ENCODE measurements at places on chromosomes 12 and 14.

- DNase-seq: no peak
These were observed 312.4 kb downstream of the RPAP3 start for GRCh38 chr12:47393403-47393790.

GRCh38 chr14:80136358-80136757 is 74.9 kb downstream of the DIO2 start:
- no peak for DNase-seq

DNA sequence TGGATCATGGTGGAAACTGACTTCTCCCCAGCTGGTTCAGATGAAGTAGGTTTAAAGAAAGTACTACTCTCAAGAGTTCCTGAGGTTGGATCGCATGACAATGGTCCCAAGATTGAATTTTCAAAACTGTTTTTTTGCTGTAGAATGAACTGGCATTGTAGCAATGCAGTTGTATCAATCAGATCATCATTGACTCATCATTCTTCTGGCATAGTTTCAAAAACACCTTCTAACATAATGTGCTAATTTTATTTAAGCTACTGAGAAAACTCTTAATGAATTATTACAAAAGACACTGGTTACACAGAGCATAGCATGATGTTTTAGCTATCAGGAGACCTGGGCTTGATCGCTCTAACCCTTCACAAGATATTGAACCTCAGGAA is 384.5 kb upstream of the DCN start:
- no peak for DNase-seq

DNA sequence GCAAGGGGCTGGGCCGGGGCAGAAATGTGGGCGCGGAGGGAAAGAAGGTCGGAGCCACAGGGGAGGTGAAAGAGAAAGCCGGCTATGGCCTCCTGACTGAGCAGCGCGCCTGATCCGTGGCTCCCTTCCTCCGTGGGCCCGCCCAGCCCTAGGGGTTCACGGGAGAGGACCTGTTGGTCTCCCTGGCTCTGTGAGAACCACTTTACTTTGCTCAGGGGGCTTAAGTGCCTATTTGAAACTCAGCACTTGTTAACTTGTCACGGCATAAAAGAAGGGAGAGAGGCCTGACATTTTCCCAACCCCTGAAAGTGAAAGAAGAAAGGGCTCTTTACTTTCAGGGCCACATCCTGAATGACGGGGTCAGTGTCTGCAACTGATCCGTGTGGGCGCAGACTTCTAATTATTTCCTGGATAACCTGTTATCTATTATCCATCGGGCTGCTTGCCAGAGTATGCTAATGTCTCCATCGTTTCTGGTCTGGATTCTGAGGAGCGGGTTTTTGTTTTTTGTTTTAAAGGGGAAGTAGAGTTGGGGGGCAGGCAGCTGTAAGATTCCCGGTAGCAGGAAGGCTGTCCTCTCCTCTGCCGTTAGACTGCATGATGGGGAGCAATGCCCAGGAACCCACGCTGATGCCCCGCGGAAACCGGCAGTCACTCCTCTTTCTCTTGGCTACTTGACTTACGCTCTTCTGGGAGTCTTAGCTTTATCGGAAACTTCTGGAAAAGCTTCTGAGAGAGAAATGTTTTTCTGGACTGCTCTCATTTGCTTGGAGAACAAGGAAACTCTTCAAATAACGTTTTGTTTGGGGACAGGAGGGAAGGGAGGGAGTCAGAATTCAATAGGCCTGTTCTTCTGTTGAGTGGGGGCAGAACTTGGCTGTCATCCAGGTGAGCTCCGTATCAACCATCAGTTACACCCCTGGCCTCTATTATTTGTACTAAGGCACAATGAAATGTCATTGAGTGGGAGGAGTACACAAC is 127.7 kb upstream of the MAX start:
- DNase-seq: no peak

DNA sequence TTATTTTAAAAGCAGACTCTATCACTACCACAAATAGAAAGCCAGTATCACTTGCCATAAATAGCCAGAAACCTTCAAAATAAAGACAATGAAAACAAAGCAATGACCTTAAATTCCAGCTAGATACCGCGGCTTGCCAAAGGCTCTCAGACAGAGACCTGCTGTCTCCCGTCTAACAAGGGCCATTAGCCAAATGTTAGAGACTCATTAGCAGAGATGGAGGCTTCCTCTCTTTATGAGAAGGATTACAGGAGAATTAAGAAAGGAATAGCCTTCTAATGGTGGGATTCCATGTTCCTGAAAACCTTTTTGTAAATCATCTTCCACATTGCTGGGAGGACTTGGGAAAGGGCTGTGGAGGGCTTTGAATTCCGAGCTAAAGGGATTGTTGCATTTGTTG is 206.7 kb downstream of the AACS start:
- no peak for DNase-seq

DNA sequence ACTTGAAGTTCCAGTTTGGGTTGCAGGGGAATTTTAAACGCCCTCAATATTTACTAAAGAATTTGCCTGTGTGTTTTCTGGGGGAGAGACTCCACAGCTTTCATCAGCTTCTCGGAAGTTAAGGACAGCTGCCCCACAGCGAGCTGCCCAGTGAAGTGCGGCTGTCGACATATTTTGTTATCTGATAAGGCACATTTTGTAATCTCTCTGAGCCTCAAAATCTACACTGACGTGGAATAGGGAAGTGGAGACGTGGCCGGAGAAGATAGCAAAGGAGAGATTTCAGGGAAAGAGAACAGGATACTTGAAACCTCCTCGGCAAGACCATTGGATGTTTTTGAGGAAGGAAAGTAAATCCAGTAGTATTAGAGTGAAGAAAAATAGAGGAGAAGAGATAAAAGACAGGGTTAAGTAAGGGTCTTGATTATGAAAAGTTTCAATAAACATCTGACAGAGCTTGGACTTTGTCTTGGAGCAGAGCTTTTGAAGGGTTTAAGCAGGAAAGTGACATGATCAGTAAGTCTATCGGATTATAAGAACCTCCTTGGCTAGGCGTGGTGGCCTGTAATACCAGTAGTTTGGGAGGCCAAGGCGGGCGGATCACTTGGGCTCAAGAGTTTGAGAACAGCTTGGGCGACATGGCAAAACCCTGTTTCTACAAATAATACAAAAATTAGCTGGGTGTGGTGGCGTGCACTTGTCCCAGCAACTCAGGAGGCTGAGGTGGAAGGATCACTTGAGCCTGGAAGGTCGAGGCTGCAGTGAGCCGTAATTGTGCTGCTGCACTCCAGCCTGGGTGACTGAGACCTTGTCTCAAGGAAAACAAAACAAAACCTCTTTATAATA is 1.1 kb downstream of the POLR3B start:
- DNase-seq: no peak

- no peak for DNase-seq
These were observed 77.9 kb upstream of the HOXC13 start for GRCh38 chr12:53860426-53861345.

GRCh38 chr14:83709116-83709515 is 1820.8 kb upstream of the FLRT2 start:
- DNase-seq: no peak

DNA sequence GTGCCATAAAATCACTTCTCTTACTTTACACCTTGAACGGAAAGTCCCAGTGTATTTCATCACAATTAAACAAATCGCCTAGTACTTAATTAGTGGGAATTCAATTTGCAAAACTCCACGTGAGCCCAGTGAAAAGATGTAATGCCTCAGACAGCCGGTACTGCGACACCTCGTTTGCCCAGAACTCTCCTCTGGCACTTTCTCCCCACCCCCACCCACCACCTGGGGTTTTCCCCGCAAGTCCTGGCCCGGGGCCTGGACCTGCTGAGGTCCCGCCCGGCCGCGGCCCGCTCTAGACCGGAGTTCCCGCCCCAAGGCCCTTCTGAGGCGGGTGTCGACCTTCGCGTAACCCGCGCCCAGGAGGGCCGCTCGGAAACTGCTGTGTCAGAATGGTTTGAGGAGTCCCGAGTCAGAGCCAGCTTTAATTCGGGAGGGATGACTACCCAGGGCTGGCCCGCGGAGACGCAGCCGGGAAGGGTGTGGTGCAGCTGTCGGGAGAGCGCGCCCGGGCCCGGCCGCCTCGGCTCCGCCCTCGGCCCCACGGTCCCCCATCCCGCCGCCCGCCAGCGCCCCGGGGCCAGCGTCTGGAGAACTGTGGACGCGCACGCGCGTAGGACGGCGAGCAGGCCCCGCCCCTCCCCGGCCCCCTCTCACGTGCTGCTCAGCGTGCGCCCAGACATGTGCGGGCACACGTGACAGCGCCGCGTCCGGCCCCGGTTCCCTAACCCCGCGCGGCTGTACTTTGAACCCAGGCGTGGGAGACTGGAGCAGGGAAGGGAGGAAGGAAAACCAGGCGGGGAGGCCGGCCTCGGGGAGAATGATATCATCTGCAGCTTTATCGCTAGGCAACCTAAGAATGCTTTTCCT is 10.8 kb downstream of the BHLHE41 start:
- DNase-seq: peak; percentile 65

DNA sequence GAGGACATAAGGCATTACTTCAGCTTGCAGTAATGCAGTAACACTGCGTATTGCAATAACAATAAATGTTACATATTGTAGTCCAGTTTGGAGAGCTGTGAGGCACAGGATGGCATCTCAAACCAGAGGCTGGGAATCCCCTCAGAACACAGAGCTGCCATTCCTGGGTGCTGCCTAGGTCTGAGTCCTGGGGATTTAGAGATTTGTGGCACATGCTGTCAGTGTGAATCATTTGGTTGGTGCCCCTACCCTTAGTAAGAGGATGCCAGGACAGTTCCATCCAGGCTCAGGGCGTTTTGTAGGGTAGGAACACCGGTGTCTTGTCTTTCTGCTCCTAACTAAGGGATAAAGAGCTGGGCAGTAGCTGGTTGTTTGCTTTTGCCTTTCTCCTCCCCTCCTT is 22.5 kb downstream of the ZFHX2 start:
- DNase-seq: no peak

GRCh38 chr14:102507081-102507856 is 2.3 kb downstream of the ANKRD9 start:
- DNase-seq: no peak

DNA sequence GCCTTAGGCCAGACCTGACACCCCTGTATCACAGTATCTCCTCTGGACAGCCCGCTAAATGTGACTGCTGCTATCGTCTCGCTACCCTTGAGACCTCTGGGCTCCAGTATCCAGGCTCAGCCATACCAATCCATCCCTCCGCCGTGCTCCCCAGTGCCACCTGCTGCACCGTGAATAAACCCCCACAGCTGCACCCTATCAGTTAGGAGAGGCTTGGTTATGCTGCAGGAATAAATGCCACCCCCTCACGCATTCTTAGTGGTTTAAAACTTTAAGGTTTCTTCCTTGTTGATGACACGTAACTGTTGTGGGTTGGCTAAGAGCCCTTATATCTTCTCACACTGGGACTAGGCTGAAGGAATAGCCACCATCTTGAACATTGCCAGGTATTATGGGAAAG is 12.1 kb downstream of the CCDC63 start:
- no peak for DNase-seq

DNA sequence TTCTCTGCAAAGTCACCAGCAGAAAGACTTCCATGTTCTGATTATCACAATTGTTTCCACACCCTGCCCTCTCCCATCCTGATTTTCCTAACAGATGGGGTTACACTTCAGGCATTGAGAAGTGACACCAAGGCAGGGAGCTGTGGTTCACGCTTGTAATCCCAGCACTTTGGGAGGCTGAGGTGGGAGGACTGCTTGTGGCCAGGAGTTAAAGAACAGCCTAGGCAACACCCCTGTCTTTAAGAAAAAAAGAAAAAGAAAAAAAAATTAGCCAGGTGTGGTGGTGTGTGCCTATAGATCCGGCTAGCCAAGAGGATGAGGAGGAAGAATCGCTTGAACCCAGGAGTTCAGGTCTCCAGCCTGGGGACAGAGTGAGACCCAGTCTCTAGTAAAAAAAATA is 5.2 kb downstream of the PPP1CC start:
- no peak for DNase-seq

DNA sequence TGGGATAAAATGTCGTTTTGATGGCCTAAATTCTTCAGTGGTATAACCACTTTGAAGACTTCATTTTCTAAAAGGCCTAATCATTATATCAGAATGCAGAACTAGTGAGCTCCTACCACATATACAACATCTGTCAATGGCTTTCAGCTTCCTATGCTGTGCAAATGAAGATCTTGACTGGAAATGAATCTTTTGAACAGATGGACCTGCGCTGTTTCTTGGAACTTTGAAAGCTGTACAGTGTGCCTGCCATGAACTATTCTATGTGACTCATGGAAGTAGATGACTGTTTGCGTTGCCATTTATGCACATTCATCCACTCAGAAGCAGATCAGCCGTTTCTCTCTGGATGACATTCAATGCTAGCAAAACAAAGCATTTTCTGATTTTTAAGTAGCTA is 542.2 kb upstream of the USP15 start:
- no peak for DNase-seq

DNA sequence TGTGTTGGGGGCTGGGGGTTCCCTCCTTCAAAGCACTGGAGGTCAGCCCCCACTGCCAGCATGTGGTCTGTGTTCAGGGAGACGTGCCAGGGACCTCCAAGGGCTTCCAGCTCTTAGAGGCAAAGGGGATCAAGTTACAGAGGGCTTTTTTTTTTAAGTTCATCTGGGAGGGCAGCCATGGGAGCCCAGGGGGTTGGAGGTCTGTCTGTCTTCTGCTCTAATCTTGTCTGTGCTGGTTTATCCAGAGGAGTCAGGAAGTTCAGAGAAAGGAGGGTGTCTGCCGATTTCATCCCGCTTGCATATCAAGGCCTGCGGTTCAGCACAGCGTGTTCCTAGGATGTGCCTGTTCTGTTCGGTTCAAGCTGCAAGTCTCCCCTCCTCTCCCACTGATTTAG is 72.2 kb downstream of the TMEM132C start:
- DNase-seq: no peak

DNA sequence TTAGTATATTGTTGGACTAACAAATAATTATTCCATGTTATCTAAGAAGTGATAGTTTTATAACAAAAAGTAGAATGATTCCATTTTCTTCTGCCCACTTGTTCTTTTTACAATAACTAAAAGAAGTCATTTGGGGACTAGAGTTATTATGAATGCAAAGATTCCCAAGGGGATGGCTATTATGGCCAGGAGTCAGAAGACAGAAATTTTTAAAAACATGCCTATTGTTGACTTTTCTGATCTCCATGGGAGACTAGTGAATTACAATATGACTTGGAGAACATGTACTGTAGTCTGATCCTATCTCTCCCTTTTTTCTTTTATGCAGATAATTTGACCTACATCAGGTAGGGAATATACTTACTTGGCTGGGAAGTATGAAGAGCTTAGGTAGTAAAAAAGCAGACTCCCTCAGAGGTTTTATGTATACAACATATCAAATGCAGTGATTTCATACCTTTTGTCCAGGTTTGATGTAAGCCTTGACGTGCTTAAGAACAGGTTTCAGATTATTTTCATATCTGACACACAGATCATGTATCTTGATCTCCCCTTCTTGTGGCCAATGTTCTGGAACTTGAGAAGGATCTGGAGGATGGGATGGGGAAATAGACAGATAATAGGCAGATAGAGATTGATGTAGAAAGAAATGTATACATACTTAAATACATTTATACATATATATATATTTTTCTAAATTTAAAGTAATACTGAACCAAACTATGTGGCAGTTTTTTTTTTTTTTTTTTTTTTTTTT is 41.0 kb upstream of the KCNJ8 start:
- no peak for DNase-seq

DNA sequence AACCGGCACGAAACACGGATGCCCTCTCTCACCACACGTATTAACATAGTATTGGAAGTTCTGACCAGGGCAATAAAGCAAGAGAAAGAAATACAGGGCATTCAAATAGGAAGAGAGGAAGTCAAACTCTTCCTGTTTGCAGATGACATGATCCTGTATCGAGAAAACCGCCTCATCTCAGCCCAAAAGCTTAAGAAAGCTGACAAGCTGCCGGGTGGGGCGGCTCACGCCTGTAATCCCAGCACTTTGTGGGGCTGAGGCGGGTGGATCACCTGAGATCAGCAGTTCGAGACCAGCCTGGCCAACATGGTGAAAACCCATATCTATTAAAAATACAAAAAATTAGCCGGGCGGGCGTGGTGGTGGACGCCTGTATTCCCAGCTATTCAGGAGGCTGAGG is 17.7 kb downstream of the OR6S1 start:
- DNase-seq: no peak

All from activated T-cell treated with anti-CD3 and anti-CD28 coated beads for 4 hours (primary cell).